ENCODE measurements at places on chromosomes 4 and X. TPM values are rescaled to one million over a fixed set of nuclear protein-coding genes. Genes with fewer than 3 reads are reported as not detected.

DNA sequence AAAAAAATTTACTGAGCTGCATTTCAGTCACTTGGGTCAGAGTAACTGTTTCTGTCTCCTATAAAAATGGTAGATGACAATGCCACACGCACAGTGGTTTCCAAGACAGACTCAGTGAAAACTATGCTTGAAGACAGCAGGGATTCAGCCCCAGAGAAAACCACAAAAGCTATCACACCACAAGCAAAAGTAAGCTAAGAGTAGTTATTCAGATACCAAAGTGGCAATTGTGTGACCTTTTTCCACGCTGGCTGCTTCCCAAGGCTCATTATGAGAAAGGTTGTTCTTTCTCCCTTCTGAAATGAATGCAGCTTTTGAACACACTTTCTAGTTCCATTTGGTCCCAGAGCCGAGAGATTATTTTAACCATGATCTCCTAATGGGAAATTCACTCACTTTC, 46.4 kb upstream of the GPM6B start:
- H3K4me1 ChIP-seq, result peaks cover 9% of the 10 kb centered on the region
- no peaks in the 10 kb centered on the region for H3K27me3 ChIP-seq
- no peak overlapping the region for H3K4me3 ChIP-seq
- no peaks in the 10 kb centered on the region for H3K36me3 ChIP-seq

DNA sequence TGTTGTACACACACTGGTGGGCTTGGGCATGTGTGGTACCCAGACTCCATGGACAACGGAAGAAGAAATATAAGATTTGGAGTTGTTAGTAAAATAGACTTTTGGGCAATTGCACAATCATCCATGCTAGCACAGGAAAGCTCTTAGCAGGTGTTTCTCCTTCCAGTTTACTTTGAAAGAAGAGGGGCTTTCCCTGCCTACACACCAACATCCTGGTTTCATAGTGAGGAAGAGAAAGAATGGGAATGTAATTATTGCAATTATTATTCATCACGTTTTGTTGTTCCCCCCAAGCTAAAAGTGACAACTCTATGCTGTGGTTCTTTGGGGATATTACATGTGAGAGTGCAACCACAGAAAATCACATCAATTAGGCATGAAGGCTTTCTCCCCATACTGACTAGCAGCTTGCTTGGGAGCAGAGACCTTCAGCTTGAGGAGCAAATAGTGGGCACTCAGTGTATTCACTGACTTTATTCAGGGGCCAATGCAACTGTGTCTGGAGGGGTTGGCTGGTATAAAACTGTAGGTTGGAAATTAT, 57.2 kb upstream of the PUDP start:
- H3K4me3 ChIP-seq, result no peak overlapping the region
- no peak for DNase-seq
- H3K36me3 ChIP-seq, result no peaks in the 10 kb centered on the region
- H3K27ac ChIP-seq, result no peak overlapping the region
- no peaks in the 10 kb centered on the region for H3K4me1 ChIP-seq

PARM1 gene
- total RNA-seq, result 6.5 TPM

- no peaks in the 10 kb centered on the region for H3K36me3 ChIP-seq
- DNase-seq, result no peak
- H3K27ac ChIP-seq, result no peak overlapping the region
- no peaks in the 10 kb centered on the region for H3K27me3 ChIP-seq
- H3K4me3 ChIP-seq, result no peak overlapping the region
These were observed 77.9 kb downstream of the EFHC2 start for GRCh38 chrX:44265559-44265958.

GRCh38 chr4:78361621-78362120, 189.9 kb upstream of the ANXA3 start:
- no peaks in the 10 kb centered on the region for H3K4me1 ChIP-seq
- H3K4me3 ChIP-seq, result no peak overlapping the region
- H3K36me3 ChIP-seq, result no peaks in the 10 kb centered on the region
- H3K27me3 ChIP-seq, result no peaks in the 10 kb centered on the region
- no peak overlapping the region for H3K27ac ChIP-seq

GRCh38 chr4:150457802-150458201, 124.1 kb upstream of the MAB21L2 start:
- H3K4me3 ChIP-seq, result no peak overlapping the region
- no peaks in the 10 kb centered on the region for H3K4me1 ChIP-seq
- no peak for DNase-seq
- H3K27me3 ChIP-seq, result no peaks in the 10 kb centered on the region
- no peak overlapping the region for H3K27ac ChIP-seq
- H3K36me3 ChIP-seq, result no peaks in the 10 kb centered on the region

DNA sequence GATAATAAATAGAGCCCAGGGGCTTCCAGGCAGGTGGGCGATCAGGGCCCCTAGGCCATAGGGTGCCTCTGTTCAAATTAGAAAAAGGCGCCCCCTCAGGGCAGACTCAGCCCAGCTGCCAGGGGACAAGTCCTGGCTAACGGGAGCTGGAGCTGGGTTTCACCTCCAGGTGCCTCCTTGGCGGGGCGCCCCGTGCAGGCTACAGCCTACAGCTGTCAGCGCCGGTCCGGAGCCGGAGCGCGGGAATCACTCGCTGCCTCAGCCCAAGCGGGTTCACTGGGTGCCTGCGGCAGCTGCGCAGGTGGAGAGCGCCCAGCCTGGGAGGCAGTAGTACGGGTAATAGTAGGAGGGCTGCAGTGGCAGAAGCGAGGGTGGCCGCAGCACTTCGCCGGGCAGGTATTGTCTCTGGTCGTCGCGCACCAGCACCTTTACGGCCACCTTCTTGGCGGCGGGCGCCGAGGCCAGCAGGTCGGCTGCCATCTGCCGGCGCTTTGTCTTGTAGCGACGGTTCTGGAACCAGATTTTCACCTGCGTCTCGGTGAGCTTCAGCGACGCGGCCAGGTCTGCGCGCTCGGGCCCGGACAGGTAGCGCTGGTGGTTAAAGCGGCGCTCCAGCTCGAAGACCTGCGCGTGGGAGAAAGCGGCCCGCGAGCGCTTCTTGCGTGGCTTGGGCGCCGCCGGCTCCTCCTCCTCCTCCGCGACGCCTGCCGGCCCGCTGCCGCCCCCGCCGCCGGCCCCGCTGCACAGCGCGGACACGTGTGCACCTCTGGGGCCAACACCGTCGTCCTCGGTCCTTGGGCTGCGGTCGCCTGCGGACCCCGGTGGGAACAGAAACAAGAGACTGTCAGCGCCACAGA, 2.4 kb downstream of the NKX3-2 start:
- peaks cover 15% of the 10 kb centered on the region for H3K36me3 ChIP-seq
- H3K27ac ChIP-seq, result no peak overlapping the region
- no peak overlapping the region for H3K4me3 ChIP-seq
- no peaks in the 10 kb centered on the region for H3K4me1 ChIP-seq
- no peak for DNase-seq
- H3K27me3 ChIP-seq, result peaks cover 27% of the 10 kb centered on the region

Data from Calu3 (cell line).